Lower leg skin (tissue), 4 donors: ENCODE measurements at places on chromosomes 5 and 9.

GRCh38 chr5:36417668-36418067, 116.0 kb upstream of the RANBP3L start:
- no peak for DNase-seq

- DNase-seq = no peak
These were observed 10.9 kb downstream of the LRRC70 start for GRCh38 chr5:62589504-62589903.

DNA sequence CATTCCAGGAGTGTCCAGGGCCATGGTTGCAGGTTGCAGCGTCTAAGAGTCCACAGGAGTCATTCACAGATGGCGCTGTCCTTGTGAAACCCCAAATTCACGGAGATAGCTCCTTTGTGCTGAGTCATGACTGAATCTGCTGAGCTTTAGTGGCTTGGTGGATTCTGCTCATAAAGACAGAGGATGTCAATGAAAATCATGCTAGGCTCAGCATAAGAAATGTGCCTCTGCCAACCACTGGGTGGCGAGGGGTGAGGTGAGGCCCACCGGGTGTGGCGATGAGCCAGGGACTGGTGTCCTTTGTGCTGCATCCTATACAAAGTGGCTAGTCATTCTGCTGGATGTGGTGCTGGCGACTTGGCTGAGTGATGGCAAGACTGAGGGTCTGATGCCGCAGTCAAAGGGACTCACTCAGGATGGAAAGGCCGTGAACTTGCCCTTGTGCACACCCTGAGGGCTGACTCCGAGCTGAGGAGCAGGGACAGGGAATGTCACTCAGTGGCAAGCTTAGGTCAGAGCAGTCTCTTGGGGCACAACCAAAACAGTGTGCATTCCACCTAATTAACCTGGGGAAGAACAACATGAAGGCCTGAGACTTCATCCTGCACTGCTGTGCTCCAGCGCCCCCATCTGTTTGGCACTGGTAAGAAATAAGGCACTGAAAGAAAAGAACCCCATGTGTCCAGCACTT, 71.5 kb downstream of the DAP start:
- DNase-seq = no peak

GRCh38 chr9:68496356-68496755, 44.3 kb downstream of the TMEM252 start:
- DNase-seq = no peak

GRCh38 chr9:137534256-137535119, 15.7 kb downstream of the PNPLA7 start:
- DNase-seq = no peak

DNA sequence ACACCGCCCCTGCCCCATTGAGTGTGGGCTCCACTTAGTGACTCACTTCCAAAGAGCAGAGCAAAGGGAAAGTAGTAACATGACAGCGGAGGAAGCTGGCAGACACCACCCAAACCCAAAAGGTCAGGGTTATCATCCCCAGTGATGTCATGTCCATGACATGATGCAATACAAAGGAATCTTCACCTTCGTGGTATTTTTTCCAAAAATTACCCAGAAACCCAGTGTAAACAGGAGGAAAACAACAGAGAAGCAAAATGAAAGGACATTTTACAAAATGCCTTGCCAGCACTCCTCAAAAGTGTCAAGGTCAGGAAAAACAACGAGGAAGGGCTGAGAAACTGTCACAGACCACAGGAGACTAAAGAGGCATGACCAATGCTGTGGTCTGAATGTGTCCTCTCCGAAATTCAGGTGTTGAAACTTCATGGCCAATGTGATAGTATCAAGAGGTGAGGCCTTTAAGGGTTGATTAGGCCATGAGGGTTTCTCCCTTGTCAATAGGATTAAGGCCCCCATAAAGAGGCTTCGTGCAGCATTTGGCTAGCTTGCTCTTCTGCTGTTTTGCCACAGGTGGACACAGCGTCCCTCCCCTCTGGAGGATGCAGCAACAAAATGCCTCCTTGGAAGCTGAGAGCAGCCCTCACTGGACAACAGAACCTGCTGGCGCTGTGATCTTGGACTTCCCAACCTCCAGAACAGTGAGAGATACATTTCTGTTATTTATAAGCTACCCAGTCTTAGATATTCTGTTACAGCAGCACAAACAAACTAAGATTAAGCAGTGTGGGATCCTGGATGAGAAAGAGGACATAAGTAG, 30.5 kb upstream of the MED10 start:
- no peak for DNase-seq

GRCh38 chr5:121719255-121719654, 132.4 kb upstream of the FTMT start:
- DNase-seq = no peak

DNA sequence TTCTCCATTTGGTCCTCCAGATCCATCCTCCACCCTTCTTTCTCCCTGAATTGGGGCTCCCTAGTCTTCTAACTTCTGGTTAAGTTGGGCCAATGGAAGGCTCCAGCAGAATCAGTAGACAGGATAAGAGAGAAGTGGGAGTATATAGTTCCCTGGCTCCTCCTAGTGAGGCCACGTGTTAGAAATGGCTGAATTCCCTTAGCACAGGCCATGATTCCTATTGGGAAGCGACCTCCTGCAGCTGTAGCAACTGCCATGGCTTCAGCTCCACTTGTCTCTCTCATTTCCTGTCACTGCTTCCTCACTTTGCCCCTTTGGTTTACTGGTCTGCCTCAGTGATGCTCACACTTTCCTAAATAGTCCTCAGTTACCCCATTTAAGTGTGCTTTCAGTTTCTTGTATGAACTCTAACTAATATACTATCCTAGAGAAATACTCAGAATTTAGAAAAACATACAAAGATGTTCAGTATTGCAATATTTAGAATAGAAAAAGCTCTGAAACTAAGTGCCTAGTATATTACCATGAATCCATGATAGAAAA, 104.8 kb upstream of the SMARCA2 start:
- no peak for DNase-seq

DNA sequence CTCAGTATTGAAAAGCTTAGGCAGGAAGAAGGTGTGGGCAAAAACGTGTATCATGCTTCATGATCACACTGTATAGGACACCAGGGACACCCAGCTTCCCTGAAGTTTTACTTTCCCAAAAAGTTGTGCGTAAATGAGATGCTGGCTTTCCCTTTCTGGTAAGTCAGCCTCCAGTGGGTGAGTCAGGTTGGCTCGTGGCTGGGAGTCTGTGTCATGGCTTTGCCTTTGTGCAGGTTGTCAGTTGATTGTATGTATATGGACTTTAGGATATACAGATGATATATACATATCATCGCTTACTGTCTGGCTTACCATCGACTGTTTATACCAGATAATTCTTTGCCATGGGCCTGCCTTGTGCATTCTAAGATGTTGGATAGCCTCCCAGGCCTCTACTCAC, 34.2 kb downstream of the ADRB2 start:
- no peak for DNase-seq

DNA sequence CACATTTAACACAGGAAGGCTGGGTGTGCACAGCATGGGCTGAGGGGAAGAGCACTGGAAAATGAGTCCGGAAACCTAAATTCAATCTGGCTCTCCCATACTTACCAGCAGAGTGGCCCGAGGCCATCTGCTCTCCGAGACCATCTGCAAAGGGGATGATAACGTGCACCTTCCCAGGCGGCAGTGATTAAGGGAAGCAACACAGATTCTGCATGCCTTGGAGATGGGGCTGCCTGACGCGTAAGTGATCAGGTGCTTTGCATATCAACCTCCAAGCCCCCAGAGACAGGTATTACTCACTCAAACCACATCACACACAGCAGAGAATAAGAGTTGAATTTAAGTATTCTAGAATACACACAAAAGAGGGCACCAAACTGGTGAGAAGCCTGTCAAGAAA, 9.1 kb downstream of the EPB41L4B start:
- no peak for DNase-seq

DNA sequence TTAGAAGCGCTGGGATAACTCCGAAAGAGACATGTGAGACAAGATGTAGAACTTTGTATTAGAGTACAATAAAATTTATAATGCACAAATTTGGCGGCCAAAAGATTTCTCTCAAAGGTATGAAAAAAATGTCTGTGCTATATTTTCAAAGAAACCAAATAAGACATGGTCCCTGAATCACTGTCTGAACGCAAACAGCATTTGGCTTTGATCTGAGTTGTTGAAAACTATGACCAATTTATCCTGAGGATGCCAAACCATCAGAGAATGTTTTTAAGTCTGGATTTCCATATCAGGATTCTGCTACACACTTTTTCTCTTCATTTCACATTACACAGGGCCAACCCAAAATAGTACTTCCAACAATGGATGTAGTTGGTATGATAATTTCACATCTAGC, 9.9 kb upstream of the GLIS3 start:
- DNase-seq = no peak

GRCh38 chr9:7828334-7828733, 28.8 kb upstream of the DMAC1 start:
- DNase-seq = no peak

DNA sequence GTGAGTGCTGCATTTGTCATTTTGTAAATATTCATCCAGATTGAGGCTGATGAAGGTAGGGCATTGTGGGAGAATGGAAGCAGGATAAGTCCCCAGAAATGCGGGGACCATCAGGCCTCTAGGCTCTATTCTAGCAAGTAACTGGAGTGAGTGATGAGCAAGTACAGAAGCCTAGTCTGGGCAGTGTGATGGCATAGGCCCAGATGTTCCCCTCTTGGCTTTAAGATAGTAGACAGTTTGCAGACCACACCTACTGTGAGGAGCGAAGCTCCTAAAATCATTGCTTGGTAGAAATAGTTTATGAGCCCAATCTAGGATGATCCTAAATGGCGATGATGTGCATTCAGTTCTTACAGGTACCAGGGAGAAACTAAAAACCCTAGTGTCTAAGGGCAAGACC, 24.3 kb downstream of the NDFIP1 start:
- DNase-seq = no peak

- no peak for DNase-seq
These were observed 243.0 kb upstream of the CDH18 start for GRCh38 chr5:20231040-20231439.

DNA sequence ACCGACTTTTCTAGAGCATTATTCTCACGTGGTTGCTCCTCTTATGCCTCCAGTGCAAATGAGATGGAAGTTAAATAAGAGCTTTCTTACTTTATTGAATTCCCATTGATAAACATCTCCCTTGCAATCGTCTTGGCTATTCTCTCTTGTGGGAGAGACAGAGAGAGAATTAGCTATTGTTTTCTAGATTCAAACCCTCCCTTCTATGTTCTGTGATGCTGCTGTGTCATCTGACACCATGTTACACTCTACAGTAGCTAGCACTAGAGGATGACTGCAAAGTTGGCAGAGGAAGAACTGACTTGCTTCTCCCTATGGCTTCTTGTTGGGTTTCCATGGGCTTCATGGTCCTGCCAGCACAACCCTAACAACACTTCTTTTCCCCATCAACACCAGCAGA, 134.6 kb upstream of the RANBP3L start:
- DNase-seq = no peak

- DNase-seq = no peak
These were observed at the start of gene PHF24 for GRCh38 chr9:34957492-34958410. PHF24 (plus strand) TSS chr9:34958285; CDS start chr9:34971299, 13,014 bp downstream.

- peak; percentile 33 for DNase-seq
These were observed 9.3 kb downstream of the ZNF622 start for GRCh38 chr5:16456103-16456832.

- no peak for DNase-seq
These were observed 31.8 kb downstream of the MAP1B start for GRCh38 chr5:72138943-72139521.

GRCh38 chr5:122516432-122516743, 204.4 kb downstream of the SNCAIP start:
- no peak for DNase-seq

- no peak for DNase-seq
These were observed 507.0 kb downstream of the TAF11L14 start for GRCh38 chr5:18141222-18141621.

DNA sequence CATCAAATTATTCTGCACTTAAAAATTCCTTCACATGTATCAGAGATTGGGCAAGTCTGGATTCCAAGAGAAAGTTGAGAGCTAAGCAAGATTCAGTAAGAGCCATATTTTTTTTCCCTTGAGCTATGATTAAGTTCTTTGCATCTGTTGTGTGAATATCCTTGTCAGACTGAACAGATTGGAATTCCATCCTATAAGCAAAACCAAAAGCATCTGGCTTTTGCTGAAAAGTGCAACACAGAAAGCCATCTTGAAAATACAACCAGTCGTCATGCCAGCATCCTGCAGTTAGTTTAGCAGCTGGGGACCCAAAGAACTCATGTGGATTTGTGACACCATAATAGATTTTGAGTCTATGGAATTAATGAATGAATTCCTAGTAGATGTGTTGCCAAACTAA, 316.9 kb downstream of the MTRR start:
- DNase-seq = no peak

- no peak for DNase-seq
These were observed 49.6 kb upstream of the CCL21 start for GRCh38 chr9:34759432-34760134.

DNA sequence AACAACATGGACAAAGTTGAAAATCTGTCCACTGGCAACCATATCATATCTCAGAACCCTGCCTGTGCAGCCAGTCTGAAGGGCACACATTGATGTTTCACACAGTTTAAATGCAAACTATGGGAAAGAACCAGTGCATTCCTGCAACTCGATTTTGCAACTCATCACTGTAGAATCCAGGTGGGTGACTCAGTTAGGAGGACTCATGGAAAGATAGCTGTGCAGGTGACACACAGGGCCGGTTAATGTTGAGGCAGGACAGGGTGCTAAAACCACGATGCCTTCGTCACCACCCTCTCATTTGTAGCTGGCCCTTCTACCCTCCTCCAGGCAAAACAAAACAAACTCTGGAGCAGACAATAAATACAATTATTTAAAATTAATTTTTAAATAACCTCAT, 62.8 kb downstream of the TLE1 start:
- no peak for DNase-seq

- no peak for DNase-seq
These were observed at the start of gene ENTREP1 for GRCh38 chr9:69324549-69325401. ENTREP1 (plus strand) TSS chr9:69325215; CDS start chr9:69325310, 95 bp downstream.

DNA sequence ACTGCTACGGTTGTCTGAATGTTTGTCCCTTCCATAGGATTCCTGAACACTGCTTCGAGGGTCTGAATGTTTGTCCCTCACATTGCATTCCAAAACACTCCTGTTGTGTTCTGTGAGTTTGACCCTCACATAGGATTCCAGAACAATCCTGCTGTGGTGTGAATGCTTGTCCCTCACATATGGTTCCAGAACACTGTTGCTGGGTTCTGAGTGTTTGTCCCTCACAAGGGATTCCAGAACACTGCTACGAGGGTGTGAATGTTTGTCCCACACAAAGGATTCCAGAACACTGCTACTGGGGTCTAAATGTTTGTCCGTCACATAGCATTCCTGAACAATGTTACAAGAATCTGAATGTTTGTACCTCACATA, 201.2 kb downstream of the FOXD4L6 start:
- no peak for DNase-seq
